Stromal cell of bone marrow (primary cell): ENCODE measurements at places on chromosomes 3 and 15.

GRCh38 chr3:9826815-9827573, 16.8 kb downstream of the RPUSD3 start:
- no peak for DNase-seq

DNA sequence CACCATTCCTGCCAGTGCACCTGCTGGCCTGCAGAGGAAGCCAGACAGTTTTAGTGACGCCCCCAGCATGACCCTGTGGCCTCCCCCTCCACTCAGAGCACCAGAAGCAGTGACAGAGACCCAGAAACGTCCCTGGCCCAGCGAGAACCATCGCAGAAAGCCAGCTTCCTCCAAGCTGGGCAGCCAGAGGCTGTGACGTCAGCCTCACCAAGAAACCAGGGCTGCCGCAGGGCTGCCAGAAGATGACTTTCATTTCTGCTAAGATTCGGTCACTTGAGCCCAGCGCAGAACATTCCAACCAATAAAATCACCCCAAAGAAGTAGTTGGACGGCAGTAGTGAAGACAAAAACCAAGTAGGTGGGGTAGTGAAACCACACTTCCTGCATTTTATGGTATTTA, 29.6 kb upstream of the RPL32 start:
- peak; percentile 79 for DNase-seq

- no peak for DNase-seq
Observed at GRCh38 chr3:51709004-51709420, 2.1 kb downstream of the GRM2 start.

- DNase-seq, result no peak
Observed at GRCh38 chr3:38085943-38086324, 46.9 kb downstream of the DLEC1 start.

DNA sequence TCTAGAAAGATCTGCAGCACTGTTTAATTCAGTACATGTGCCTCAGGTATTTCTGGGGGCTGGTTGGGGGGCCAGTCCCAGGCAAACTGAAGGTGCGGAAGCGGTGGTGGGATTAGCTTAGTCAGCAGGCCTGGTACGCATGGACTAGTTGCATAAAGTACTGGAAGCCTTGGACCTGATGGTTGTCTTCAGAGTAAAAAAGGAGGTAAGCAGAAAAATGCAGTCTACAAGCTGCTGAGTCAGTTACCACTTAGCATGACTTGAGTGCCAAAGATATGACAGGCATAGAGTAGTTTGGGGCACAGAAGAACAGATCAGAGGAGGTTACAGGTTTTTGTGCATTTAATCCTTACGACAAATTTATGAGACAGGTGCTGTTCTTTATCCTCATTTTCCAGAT, 19.9 kb upstream of the GOLGA8J start:
- DNase-seq, result no peak

- DNase-seq, result no peak
Observed at GRCh38 chr3:5039585-5039984, 60.3 kb downstream of the BHLHE40 start.

GRCh38 chr15:91867581-91868026, 14.1 kb downstream of the SLCO3A1 start:
- DNase-seq, result peak; percentile 85

GRCh38 chr3:111582120-111582474, 13.0 kb downstream of the ZBED2 start:
- DNase-seq, result peak; percentile 52

GRCh38 chr3:31696815-31697548, 164.3 kb downstream of the STT3B start:
- DNase-seq, result no peak

DNA sequence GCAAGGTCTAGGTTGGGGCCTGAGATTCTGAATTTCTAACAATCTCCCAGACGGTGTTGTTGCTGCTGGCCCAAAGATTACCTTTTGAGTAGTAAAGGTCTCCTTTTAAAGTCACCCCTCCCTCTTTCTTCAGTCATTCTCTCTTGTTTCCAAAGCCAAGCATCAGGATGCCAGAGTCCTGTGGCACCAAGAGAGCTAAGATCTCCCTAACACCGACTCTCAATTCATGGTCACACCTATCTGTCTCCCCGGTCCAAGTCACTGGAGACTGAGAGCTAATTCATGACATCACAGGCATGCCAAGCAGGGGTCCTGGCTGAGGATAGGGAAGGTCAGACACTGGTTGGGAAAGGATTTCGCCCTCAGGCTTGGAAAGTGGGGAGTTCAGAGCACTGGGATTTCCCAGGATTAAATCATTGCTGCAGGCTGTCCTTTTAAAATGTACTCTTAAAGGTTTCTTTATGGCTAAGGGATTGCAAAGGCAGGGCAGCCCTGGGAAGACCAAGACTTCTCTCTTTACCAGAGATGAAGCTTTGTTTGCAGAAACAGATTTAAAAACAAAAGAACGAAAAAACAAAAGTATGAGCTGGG, 7.3 kb downstream of the SHOX2 start:
- DNase-seq, result no peak

- no peak for DNase-seq
Observed at GRCh38 chr15:98069256-98069655, 108.8 kb downstream of the ARRDC4 start.

DNA sequence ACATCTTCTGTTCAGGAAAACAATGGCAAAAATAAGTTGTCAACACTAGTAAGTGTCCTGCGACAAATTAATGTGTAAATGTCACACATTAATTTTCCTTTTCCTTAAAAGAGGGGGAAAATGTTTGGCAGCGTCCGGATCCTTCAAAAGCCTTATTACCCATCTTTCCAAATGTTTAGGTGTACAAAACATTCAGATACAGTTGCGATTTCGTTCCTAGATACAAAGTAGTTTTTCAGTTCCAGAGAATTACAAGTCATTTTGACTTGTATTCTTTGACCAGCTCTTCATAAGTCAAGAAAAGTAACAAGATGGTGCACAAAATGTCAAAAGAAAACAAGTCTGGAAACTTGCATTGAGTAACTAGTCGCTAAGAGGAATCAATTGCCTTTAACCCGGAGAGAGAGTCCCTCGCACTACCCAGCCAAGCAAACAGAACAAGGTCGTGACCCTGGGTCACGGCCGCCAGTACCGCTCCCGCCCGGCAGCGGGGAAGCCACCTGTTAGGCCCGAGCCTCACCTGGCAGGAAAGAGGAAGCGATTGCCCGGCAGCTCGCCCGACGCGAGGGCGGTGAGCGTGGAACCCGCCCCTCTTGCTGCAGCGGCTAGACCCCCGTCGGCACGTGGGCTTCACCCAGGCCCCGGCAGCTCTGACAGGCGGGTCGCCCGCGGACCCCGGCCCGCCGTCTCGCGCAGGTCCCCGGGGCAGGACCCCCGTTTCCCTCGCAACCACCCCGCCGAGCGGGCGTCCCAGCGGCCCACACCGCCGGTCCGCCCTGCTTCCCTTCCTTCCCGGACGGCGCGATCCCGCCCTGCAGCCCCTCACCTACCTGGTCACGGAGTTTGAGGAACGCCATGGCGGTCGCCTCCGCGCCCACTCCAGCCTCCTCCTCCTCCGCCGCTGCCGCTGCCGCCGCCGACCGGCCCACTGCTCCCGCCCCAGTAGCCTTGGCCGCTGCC, 61.0 kb upstream of the ANKRD28 start:
- DNase-seq, result no peak

- DNase-seq, result no peak
Observed at GRCh38 chr3:159028706-159029105, 226.9 kb downstream of the MFSD1 start.

DNA sequence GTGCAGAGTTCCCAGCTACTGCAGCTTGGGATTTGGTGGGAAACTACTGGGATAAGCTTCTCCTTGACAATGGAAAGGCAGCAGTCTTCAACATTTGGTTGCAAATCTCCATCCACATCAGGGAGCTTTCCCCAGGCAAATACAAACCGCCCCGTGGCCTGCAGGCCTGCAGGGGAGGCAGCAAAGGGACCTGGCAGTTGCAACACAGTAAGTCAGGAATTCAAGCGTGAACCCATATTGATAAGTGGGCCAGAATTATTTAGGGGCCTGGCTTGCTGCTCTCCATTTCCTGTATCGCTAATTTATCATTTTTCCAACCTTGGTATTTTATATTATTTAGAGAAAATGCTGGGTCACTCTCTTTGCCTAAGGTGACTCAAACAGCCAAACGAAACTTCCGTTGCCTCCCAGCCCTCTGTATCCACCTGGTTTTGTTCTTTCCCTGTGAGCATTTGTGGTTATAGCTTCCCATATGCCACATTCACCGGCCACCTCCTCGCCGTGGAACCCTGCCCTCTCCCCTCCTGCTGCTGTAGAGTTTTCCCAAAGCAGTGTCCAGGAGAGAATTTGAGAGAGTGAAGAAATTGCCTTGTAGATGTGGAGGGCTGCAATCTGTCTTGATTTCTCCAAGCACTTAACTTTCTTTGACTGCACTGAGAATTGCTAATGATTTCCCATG, 34.8 kb downstream of the B3GALNT1 start:
- DNase-seq, result no peak

DNA sequence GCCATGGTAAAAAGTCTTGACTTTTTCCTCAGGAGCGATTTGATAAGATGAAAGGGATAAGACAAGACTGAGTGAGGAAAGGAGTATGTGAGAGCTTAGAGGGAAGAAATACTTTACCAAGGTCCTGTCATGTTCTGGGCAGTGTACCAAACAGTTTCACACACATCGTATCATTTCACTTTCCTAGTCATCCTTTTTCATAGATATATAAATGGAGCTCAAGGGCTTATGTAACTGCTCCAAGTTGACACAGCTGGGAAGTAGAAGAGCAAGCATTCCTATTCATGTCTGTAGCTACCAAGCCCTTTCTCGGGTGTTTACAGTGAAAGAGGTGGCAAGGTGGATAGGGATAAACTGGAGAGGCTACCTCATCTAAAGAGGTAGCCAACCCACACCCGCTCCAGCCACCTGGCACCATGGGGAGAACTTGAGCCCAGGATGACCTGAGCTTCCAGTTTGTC, 57.4 kb downstream of the MRPS25 start:
- peak; percentile 74 for DNase-seq

DNA sequence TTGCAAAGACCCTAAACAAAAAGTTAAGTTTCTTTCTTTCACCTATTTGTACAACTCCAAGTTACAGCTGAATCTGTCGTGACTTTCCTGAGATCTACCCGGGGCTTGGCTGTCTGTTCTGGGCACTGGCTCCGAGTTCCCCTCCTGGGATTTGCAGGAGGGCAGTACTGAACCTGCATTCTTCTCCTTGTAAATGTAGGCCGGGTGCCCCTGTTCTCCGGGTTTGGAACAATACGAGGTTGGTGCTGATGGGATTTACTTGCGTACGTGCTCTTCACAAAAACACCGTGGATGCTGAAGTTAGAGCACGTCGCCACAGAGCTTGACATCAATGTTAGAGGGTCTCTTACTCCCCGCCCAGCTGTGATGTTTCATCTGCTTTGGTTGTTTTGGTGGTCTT, 48.1 kb downstream of the KLHL25 start:
- no peak for DNase-seq

- no peak for DNase-seq
Observed at GRCh38 chr3:1406250-1406649, 313.4 kb downstream of the CNTN6 start.

DNA sequence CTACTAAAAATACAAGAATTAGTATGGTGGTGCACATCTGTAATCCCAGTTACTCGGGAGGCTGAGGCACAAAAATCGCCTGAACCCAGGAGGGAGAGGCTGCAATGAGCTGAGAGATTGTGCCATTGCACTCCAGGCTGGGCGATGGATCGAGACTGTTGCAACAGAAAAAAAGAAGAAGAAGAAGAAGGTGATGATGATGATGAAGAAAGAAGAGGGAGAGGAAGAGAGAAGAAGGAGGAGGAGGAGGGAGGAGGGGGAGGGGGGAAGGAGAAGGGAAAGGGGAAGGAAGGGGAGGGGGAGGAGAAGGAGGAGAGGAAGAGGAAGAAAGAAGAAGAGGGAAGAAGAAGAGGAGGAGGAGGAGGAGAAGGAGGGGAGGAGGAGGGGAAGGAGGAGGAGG, 33.2 kb upstream of the ZNF710 start:
- no peak for DNase-seq

GRCh38 chr3:165339753-165340152, 143.6 kb upstream of the SLITRK3 start:
- DNase-seq, result no peak

- no peak for DNase-seq
Observed at GRCh38 chr3:138768946-138769345, 65.8 kb downstream of the PIK3CB start.

DNA sequence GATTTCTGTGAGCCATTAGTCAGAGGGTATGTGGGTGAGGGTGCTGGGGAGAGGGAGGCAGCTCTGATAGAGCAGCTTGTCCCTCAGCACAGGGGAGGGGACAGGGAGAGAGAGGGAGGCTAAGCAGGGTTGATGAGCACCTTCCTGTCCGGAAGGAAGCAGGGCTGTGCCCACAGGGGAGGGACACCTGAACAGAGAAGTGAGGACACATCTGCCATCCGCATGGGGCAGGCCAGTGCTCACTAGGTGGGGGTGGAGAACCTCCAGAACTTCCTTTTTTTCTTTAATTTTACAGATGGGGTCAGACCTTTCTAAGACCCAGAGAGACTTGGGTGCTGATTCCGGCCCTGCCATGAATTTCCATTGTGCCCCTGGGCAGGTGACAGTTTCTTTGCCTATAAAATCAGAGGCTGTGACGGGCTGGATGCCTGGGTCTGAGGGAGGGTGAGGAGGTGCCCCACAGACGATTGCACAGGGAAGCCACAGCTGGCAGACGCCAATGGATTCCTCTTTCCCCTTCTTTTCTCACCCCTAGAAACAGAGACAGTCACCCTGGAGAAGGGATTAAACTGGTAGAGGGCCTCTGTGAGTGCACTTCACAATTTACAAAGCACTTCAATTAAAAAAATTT, 4.1 kb upstream of the TGM5 start:
- no peak for DNase-seq
